ENCODE measurements at places on chromosomes 13 and 19. TPM values are rescaled to one million over a fixed set of nuclear protein-coding genes. Genes with fewer than 3 reads are reported as not detected.

DNA sequence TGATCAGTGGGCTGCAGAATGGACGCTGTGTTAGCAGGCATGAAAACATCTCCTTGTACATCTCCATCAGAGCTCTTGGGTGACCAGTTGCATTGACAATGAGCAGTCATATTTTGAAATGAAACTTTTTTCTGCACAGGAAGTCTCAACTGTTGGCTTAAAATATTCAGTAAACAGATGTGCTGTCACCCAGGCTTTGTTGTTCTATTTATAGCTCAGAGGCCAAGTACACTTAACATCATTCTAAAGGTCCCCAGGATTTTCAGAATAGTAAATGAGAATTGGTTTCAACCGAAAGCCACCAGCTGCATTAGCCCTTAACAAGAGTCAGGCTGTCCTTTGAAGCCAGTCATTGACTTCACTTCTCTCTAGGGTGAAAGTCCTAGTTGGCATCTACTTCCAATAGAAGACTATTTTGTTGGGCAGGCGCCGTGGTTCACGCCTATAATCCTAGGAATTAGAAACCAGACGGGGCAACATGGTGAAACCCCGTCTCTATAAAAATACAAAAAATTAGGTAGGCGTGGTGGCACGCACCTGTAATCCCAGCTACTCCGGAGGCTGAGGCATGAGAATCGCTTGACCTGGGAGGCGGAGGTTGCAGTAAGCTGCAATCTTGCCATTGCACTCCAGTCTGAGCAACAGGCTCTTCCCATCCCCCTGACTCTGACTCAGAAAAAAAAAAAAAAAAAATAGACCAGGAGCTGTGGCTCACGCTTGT, 7.9 kb upstream of the PDE4A start:
- DNase-seq: peak; percentile 60

DNA sequence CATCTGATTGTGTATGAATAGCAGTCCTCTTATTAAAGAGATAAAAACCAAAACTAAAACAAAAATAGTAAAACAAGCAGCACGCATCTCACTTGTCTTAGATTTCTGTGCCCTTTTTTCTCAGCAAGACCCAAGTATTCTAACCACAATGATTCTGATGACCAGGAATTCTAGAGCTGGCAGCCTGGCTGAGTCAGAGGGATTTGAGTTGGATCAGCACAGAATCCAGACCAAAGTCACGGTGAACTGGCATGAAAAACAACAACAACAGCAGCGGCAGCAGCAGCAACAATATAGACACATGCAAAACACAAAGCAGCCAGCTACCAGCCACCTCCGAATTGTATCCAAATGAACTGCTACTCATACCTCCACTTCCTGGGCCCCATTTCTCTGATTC, 360.5 kb downstream of the KCNRG start:
- no peak for DNase-seq

GFY gene
- not detected for total RNA-seq

GRCh38 chr19:46218160-46218559, 11.4 kb upstream of the IGFL1 start:
- DNase-seq: no peak

TEX101 gene
- total RNA-seq: not detected

FFAR2 gene
- total RNA-seq: not detected
